T-helper 9 cell (primary cell): ENCODE measurements at places on chromosomes 2 and 18.

DNA sequence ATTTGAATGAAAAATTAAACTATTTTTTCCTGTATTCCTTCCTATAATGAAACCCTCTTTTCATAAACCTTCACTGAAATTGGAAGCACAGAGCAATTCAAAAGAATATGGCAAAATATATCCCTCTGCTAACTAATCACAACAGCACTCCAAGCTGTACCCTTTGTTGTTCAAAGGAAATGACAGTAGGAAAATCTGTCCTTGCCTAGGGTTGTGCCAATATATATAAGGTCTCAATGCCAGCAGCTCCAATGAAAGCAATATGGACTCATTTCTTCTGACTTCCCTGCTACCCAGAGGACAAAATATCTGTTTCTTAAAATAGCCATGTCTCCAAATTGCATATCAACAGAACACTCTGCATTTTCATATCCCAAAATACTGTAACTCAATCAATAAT, 373.9 kb upstream of the MC4R start:
- no peak for DNase-seq

GRCh38 chr2:205948883-205949282, 137.1 kb downstream of the INO80D start:
- no peak for DNase-seq

GRCh38 chr2:194735837-194736542, 921.0 kb upstream of the SLC39A10 start:
- no peak for DNase-seq

DNA sequence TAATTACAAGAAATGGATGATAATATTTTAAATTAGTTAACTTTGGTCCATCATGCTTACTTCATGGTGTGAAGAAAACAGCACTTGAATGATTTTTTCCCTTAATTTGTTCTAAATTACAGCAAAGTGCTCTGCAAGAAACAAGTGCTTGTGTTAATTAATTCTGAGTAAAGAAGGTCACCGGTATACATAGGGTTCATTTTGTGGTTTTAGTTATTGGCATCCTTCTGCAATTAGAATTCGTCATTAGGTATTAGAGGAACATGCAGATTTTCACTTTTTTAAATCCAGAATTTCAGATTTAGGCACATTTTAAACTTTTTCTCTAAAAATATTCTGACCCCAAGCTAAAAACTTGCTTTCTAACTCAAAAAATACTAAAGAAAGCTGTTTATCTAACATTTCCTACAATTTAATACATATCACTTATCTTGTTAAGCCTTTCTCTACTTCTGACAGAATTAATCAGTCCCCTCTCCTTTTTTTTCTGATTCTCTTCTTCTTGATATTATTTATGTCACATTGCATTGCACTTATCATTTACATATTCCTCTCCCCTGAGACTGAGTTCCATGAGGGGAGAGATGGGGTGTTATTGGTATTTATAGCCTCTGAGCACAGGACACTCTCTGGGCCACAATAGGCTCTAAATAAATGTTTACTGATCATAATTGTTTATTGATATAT, 129.2 kb downstream of the PLA2R1 start:
- DNase-seq, result no peak

GRCh38 chr18:79677221-79677620, 2.4 kb upstream of the CTDP1 start:
- DNase-seq, result no peak

DNA sequence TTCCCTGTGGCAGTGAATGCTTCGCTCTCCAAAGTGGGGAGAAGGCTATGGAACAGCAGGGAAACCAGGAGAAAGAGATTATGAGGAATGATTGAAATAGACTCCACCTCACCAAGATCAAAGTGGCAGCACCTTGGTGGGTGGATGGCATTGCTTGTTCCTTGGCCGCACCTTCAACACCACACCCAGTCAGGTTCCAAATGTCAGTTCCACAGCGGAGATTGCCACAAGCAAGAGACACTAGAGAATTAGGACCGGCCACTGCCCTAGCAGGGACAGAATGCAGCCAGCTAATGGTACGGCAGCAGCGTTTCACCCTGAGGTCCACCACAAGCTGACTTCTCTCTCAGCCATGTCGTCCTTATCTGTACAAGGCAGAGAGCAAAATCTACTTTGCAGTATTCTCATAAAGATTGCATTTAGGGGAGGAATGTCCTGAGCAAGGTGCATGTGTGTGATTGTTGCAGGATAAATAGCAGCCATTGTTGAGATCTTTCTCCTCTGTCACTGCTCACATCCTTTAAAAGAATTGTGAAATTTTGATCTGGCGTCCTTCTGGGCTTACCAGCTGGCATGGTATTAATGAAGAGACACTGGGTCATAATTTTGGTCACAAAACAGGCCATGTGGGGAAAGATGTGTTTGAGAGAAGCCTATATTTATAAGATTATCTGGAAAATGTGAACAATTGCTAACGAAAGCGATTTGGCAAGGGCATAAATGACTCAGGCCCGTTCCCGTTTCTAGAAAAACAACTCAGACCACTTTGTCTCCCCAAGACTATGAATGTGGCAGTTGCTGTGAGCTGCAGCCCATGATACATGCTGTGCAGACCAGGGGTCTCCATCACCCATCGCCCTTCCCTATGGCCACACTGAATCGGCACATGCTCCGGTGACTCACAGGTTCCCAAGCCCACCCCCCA, 228.6 kb upstream of the ID2 start:
- DNase-seq, result no peak

GRCh38 chr2:235908826-235909225, 259.4 kb downstream of the GBX2 start:
- DNase-seq, result no peak

GRCh38 chr2:170816504-170817092, at the start of gene GAD1:
TSS of gene GAD1 (plus strand) at chr2:170816887. CDS start at chr2:170818592, 1,705 bp downstream.
- no peak for DNase-seq
